ENCODE measurements at places on chromosomes 11 and 22.

DNA sequence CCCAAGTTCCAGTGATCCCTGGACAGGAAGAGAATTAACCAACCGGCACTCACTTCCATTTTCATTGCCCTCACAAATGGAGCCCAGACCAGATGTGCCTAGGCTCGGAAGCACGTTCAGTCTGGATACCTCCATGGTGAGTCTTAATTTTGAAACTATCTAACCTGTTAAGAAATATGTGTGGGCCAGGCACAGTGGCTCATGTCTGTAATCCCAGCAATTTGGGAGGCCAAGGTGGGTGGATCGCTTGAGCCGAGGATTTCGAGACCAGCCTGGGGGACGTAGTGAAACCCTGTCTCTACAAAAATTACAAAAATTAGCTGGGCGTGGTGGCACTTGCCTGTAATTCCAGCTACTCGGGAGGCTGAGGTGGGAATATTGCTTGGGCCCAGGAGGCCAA lies 31.5 kb downstream of the MCAM start:
- no peak for DNase-seq

DNA sequence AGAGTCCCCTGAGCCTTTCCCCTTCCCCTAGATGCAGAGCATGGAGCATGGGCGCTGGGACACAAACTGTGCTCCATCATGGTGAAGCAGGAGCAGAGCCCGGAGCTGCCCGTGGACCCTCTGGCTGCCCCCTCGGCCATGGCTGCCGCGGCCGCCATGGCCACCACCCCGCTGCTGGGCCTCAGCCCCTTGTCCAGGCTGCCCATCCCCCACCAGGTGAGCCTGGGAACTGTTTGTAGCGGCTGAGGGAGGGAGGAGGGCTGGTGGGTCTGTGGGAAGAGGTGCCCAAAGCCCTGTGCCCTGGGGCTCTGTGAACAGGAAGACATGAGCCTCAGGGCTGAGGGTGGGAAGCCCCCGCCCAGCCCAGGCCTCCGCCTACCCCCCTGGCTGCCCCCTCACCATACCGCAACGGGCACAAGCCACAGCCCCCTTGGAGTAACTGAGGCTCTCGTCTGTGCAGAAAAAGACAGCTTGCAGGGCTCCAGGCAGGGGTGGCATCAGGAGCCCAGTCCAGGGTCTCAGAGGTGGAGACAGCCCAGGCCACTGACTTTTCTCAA lies 30.4 kb downstream of the CREB3L1 start:
- DNase-seq: no peak

DNA sequence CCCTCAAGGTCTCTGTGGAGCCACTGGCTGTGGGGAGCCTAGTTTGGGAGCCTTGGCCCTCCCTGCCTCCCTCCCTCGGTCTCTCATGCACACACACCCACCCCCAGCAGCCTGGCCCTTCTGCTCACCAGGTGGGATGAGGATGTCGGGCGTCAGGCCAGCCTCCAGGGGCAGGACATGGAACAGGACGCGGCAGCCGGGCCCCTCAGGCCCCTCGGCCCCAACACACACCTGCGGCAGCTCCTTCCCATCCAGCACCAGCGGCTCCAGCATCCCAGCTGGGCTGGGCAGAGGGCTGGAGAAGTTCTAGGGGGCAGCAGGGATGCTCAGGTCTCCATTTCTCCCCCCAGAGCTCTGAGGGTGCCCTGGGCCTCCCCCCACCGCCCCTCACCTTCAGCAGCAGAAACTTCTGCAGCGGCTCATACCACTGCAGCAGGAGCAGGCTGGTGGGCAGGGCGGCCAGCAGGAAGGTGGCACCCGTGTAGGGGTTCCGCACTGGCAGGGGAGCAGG lies 11.2 kb downstream of the MAP4K2 start:
- no peak for DNase-seq

DNA sequence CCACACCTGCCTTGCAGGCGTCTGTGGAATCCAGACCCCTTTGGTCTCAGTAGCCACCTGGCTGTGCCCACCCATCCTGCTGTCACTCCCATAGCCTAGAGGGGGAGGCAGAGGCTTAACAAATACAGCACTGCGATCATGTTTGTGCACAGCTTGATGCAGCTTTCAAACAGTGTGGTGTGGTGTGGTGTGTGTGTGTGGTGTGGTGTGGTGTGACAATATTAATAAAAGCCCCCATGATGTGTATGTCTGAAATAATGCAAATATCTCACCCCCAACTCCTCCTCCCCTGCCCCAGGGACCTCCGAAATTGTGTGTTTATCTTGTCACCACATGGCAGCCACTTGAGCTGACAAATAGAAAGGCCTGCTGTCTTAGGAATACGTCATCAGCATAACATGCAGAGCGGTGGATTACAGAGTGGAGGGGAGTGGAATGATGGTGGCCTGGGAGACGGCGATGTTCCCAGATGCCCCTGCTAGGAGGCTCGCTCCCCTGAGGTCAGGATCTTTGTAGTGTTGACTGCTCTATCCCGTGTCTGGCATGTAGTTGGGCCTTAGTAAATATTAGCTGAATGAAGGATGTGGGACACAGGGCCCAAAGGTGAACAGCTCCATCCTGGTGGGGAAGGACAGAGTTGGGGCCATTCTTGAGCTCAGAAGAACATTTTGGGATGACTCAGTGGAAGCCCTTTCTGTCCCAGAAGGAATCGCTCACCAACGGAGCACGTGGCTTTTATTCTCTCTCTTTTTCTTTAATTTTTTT lies 2.8 kb downstream of the PDXP start:
- peak; percentile 15 for DNase-seq

GRCh38 chr22:50268655-50269113 lies 1.5 kb downstream of the MAPK11 start:
- DNase-seq: no peak

DNA sequence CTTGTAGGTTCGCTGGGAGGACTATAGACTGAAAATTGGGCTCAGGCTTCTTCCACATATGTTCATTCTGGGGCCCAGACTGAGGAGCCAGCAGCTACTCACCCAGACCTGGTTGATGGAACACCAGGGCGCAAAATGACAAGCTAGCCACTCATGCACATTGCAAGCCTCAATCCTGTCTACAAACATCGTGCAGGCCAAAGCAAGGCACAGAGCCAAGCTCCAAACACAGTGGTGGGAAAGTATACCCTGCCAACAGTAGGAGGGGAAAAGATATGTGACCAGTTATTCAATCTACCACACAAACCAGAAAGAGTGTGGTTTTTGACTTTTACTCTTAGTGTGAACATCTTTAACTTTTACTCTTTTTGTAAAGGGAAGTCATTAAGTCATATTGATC lies 660.5 kb downstream of the NTM start:
- no peak for DNase-seq

- DNase-seq: no peak
Observed at GRCh38 chr11:92545906-92546471, 321.4 kb downstream of the FAT3 start.
